ENCODE measurements at places on chromosomes 11 and 22. TPM values are rescaled to one million over a fixed set of nuclear protein-coding genes. Genes with fewer than 3 reads are reported as not detected.

The CDCA5 gene
- total RNA-seq: 17.5 TPM

The C11orf42 gene
- not detected for total RNA-seq

The TMEM25 gene
- total RNA-seq: 4.2 TPM

The KCNJ5 gene
- total RNA-seq: not detected

The MFRP gene
- total RNA-seq: not detected

- no peak overlapping the region for H3K4me3 ChIP-seq
- H3K27me3 ChIP-seq: no peaks in the 10 kb centered on the region
- no peaks in the 10 kb centered on the region for H3K4me1 ChIP-seq
- no peak for DNase-seq
Observed at GRCh38 chr11:108781946-108782345, 117.1 kb downstream of the DDX10 start.

DNA sequence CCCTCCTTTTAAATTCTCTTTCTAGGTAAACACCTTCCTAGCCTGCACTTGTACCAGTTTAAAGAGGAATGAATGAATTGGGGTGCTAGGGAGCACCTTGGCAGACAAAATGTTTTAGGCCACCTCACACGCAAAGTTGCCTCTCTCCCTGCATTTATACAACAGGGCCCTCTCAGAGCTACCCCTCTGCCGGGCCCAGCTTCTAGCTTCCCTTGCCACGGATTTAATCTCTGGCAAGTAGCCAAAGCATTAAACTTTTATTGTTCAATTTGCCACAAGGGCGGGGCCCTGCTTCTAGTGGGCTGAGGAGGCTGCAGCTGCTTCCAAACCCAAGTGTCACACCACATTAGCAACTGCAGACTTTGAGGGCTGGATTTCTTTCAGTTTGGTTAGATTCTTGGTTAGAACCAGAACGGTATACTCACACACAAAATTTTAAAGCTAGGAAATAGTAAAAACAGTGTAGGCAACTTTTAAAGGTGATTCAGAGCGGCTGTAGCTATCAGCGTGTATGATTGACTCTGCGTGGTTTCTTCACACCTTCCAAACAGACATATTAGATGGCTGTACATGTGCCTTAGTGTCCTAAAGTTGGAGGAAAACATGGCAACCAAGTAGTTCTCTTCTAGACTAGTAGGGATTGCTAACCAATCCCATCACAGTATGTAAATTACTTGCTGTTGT, 6.5 kb downstream of the KREMEN1 start:
- no peak overlapping the region for H3K4me3 ChIP-seq
- H3K36me3 ChIP-seq: no peaks in the 10 kb centered on the region
- H3K27me3 ChIP-seq: no peaks in the 10 kb centered on the region
- DNase-seq: peak; percentile 27
- no peak overlapping the region for H3K27ac ChIP-seq
- 0 out of 2 replicates have a peak, but pooled peaks cover 9% of the 10 kb centered on the region for H3K4me1 ChIP-seq

- H3K27ac ChIP-seq: no peak overlapping the region
- no peaks in the 10 kb centered on the region for H3K36me3 ChIP-seq
- H3K4me3 ChIP-seq: no peak overlapping the region
- H3K27me3 ChIP-seq: no peaks in the 10 kb centered on the region
- no peak for DNase-seq
- no peaks in the 10 kb centered on the region for H3K4me1 ChIP-seq
Observed at GRCh38 chr11:14583252-14584034, 60.2 kb upstream of the PDE3B start.

- peak overlapping the region; percentile 97 for H3K27ac ChIP-seq
- H3K4me3 ChIP-seq: peak overlapping the region; percentile 76
- peak; percentile 94 for DNase-seq
- H3K27me3 ChIP-seq: no peaks in the 10 kb centered on the region
Observed at GRCh38 chr11:69010964-69011623, 2.0 kb downstream of the MRGPRF start.

- no peaks in the 10 kb centered on the region for H3K36me3 ChIP-seq
- H3K4me3 ChIP-seq: no peak overlapping the region
- no peak for DNase-seq
Observed at GRCh38 chr22:28831140-28832072, 31.0 kb upstream of the XBP1 start.

DNA sequence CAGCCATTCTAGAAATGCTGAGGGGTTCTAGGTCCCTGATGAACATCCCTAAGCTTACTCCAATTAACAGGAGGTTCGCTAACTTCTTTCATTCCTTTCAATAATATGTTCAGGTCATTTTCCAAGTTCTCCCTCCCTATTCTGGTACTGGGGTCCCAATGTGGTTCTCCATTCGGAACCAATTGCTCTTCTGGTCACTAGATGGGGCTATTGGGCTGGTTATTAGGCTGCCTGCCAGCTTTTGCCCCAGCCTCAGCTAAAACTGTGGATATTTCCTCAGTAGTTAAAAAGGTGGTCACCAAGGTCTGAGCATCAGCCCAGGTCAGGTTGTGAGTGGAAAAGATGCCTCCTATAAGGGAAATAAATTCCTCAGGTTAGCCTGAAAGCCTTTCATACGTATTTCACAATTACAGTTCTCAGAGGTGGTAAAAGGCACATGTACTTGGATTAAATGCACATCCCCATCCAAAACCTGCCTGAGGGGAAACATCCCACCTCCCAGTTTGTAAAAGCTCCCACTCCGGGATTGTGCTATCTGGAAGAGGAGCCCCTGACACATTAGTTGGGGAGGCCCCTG, 161.1 kb upstream of the CCDC179 start:
- no peaks in the 10 kb centered on the region for H3K27me3 ChIP-seq
- no peaks in the 10 kb centered on the region for H3K36me3 ChIP-seq
- no peaks in the 10 kb centered on the region for H3K4me1 ChIP-seq
- peak; percentile 57 for DNase-seq
- H3K4me3 ChIP-seq: no peak overlapping the region

- H3K4me1 ChIP-seq: 0 out of 2 replicates have a peak, but pooled peaks cover 6% of the 10 kb centered on the region
- H3K27me3 ChIP-seq: no peaks in the 10 kb centered on the region
- no peaks in the 10 kb centered on the region for H3K36me3 ChIP-seq
- no peak overlapping the region for H3K4me3 ChIP-seq
Observed at GRCh38 chr11:75478783-75479596, 46.0 kb upstream of the KLHL35 start.

- H3K36me3 ChIP-seq: peaks cover 22% of the 10 kb centered on the region
- peak; percentile 98 for DNase-seq
- H3K4me1 ChIP-seq: peaks cover 32% of the 10 kb centered on the region
- H3K4me3 ChIP-seq: peak overlapping the region; percentile 8
- peak overlapping the region; percentile 83 for H3K27ac ChIP-seq
Observed at GRCh38 chr11:64856382-64857227, 12.2 kb upstream of the CDC42BPG start.
